ENCODE measurements at places on chromosomes 6 and 20. TPM values are rescaled to one million over a fixed set of nuclear protein-coding genes. Genes with fewer than 3 reads are reported as not detected.

- no peak overlapping the region for H3K27ac ChIP-seq
- DNase-seq, result no peak
- H3K4me3 ChIP-seq, result no peak overlapping the region
- no peaks in the 10 kb centered on the region for H3K27me3 ChIP-seq
- H3K36me3 ChIP-seq, result no peaks in the 10 kb centered on the region
Measured at GRCh38 chr6:24620637-24621036, 25.4 kb downstream of the KIAA0319 start.

DNA sequence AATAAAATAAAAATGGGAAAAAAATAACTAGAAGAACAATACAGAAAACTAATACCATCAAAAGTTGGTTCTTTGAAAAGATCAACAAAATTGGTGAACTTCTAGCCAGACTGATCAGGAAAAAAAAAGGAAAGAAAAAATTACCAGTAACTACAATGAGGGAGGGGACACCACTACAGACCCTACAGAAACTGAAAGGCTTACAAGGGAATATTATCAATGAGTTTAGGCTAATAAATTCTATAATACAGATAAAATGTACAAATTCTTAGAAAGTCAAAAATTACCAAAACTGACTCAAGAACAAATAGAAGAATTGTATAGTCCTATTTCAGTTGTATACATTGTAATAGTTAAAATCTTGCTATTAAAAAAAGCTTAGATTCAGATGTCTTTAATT, 141.8 kb downstream of the COL19A1 start:
- H3K4me1 ChIP-seq, result no peaks in the 10 kb centered on the region
- H3K27ac ChIP-seq, result no peak overlapping the region
- no peak for DNase-seq
- H3K4me3 ChIP-seq, result no peak overlapping the region

GRCh38 chr20:63495741-63496595, 2.9 kb downstream of the EEF1A2 start:
- DNase-seq, result peak; percentile 67
- peak overlapping the region; percentile 36 for H3K4me3 ChIP-seq
- H3K4me1 ChIP-seq, result peaks cover 27% of the 10 kb centered on the region
- H3K27me3 ChIP-seq, result no peaks in the 10 kb centered on the region
- H3K27ac ChIP-seq, result no peak overlapping the region
- H3K36me3 ChIP-seq, result no peaks in the 10 kb centered on the region

DNA sequence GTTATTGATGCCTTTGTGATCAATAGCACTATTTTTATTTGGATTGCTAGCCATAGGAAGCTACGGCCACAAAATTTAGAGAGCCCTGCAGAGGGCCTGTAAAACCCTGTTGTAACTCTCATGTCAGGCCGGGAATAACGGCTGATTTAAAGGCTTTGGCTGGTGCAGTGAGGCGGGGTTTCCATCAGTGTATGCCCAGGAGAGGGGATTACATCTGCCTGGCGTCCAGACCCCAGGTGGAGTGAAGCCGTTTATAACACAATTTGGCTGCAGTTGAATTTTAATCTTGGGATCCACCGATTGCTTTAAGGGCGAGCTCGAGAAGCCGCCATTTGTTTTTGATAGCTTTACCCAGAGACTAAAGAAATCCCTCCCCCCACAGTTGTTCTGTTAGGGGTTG, 29.1 kb upstream of the APCDD1L start:
- H3K4me3 ChIP-seq, result no peak overlapping the region
- H3K36me3 ChIP-seq, result no peaks in the 10 kb centered on the region
- DNase-seq, result no peak
- H3K27me3 ChIP-seq, result no peaks in the 10 kb centered on the region

GRCh38 chr6:105474234-105474633, 71.4 kb upstream of the PREP start:
- H3K27me3 ChIP-seq, result no peaks in the 10 kb centered on the region
- no peaks in the 10 kb centered on the region for H3K36me3 ChIP-seq
- no peak overlapping the region for H3K4me3 ChIP-seq
- no peaks in the 10 kb centered on the region for H3K4me1 ChIP-seq
- no peak overlapping the region for H3K27ac ChIP-seq

GRCh38 chr20:49825521-49826033, 12.9 kb downstream of the SLC9A8 start:
- no peak overlapping the region for H3K27ac ChIP-seq
- H3K36me3 ChIP-seq, result peaks cover 32% of the 10 kb centered on the region
- H3K4me3 ChIP-seq, result no peak overlapping the region

GRCh38 chr6:27684264-27685211, 211.6 kb upstream of the ZNF184 start:
- no peaks in the 10 kb centered on the region for H3K4me1 ChIP-seq
- H3K27ac ChIP-seq, result no peak overlapping the region
- no peaks in the 10 kb centered on the region for H3K27me3 ChIP-seq
- DNase-seq, result peak; percentile 32

- no peak overlapping the region for H3K27ac ChIP-seq
- no peak for DNase-seq
- H3K27me3 ChIP-seq, result no peaks in the 10 kb centered on the region
- no peak overlapping the region for H3K4me3 ChIP-seq
Measured at GRCh38 chr6:121338956-121339355, 4.7 kb upstream of the TBC1D32 start.

DNA sequence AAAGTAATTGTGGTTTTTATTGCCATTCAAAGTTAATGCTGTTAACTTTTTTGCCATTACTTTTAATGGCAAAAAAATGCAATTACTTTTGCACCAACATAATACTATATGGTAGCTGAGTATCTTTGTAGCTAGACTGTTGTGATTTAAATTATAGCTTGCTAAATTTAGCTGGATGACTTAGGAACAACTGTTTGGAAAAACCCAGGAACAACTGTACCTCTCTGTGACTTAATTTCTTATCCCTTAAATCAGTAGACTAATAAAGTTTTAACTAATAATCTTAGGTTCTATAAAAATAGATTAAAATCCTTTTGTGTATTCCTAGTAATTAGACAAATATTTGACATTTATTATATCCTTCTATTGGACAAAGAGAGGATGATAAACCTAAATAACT, 268.2 kb downstream of the TENT5A start:
- no peaks in the 10 kb centered on the region for H3K27me3 ChIP-seq
- no peaks in the 10 kb centered on the region for H3K4me1 ChIP-seq
- no peaks in the 10 kb centered on the region for H3K36me3 ChIP-seq
- no peak for DNase-seq
- H3K4me3 ChIP-seq, result no peak overlapping the region

DNA sequence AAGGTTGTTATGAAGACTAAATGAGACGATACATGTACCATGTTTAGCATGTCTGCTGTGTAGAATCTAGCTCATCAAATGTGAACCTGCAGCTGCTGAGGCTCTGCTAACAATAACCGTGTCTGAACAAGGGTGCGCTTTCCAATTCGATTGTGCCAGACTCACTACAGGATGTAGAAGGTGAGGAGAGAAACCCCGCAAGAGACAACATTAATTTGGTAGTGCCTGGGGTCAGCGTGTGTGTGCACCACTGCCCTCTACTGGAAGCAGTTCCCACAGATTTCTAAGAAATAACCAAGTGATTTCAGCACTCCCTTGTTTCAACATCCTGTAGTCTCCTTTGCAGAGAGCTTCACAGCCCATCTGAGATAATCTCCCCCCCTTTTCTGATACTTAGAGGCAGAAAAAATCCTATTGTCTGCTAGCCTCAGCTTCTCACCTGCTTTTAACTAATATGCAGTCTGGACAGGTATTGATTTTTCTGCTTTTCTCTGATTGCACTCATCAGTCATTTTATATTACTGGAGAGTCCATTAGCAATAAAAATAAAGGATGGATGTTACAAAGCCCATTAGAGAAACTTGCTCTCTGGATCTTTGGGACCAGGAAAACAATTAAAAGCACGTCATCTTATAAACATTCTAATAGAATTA, 96.7 kb upstream of the BACH2 start:
- H3K27ac ChIP-seq, result peak overlapping the region; percentile 3
- no peaks in the 10 kb centered on the region for H3K36me3 ChIP-seq
- H3K4me1 ChIP-seq, result no peaks in the 10 kb centered on the region
- H3K27me3 ChIP-seq, result no peaks in the 10 kb centered on the region
- DNase-seq, result peak; percentile 74

DNA sequence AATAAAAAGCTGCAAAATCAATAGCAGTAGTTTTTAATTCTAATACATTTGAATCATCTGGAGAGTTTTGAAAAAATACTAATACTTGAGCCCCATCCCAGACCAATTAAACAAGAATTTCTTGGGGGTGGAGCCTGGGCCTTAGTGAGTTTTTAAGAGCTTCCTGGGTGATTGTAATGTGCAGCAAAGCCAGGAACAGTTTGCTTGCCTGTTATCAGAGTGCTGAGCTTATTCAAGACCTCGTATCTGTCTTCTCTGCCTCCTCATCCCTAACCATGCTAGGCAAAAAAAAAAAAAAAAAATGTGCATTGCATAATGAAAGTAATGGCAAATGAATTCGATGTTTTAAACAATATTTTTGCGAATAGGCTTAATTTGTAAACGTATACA, 36.4 kb upstream of the MYB start:
- H3K27me3 ChIP-seq, result no peaks in the 10 kb centered on the region
- DNase-seq, result no peak
- H3K4me1 ChIP-seq, result no peaks in the 10 kb centered on the region
- H3K27ac ChIP-seq, result no peak overlapping the region

- no peak for DNase-seq
- no peaks in the 10 kb centered on the region for H3K36me3 ChIP-seq
- H3K27me3 ChIP-seq, result no peaks in the 10 kb centered on the region
- H3K27ac ChIP-seq, result no peak overlapping the region
- H3K4me3 ChIP-seq, result no peak overlapping the region
Measured at GRCh38 chr20:36243726-36244125, 7.4 kb downstream of the AAR2 start.

- no peak overlapping the region for H3K27ac ChIP-seq
- H3K36me3 ChIP-seq, result no peaks in the 10 kb centered on the region
- no peak overlapping the region for H3K4me3 ChIP-seq
- no peaks in the 10 kb centered on the region for H3K27me3 ChIP-seq
- H3K4me1 ChIP-seq, result no peaks in the 10 kb centered on the region
Measured at GRCh38 chr6:8513174-8513573, 77.8 kb upstream of the SLC35B3 start.

DNA sequence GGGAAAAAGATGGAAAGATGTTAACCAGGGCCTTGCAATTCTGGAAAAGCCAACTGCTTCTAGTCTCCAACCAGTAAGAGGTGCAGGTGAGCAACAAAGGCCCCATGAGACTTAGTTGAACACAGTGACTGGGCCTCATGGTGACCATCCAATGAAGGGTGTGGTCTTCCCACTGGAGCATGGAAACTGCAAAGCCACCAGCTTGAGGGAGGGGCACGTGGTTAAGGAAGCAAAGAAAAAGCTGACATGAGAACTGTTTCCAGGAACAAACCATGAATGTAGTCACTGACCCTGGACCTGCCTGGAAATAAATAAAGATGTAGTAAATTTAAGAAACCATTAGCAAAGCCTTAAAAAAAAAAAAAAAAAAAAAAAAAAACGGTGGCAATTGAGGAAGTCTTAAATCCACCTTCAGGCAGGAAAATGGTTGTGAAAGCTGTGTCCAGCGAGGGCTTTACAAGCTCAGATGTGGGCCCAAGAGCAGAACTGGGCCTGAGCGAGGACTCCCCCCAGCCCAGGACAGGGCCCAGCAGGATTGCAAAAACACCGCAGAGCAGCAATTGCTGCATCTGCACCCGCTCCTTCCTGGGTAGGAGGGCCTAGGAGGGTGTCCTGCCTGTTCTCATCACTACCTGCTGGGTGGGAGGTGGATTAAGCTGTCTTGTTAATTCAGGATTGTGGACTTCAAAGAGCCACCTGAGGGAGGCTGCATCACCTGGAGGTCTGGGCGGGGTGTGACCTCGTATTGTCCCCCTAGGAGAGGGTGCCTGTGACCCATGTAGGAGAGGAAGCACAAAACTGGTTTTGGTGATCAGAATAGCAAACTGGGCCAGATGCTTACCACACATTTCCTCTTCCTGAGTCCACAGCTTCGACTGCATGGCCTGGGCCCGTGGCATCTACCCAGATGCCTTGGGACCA, 10.3 kb downstream of the GFRA4 start:
- no peaks in the 10 kb centered on the region for H3K27me3 ChIP-seq
- no peaks in the 10 kb centered on the region for H3K36me3 ChIP-seq
- H3K4me1 ChIP-seq, result no peaks in the 10 kb centered on the region
- no peak overlapping the region for H3K27ac ChIP-seq

GRCh38 chr6:133441491-133441890, 200.3 kb downstream of the EYA4 start:
- H3K27me3 ChIP-seq, result no peaks in the 10 kb centered on the region
- H3K4me1 ChIP-seq, result no peaks in the 10 kb centered on the region
- DNase-seq, result no peak
- no peak overlapping the region for H3K4me3 ChIP-seq

- H3K4me1 ChIP-seq, result peaks cover 19% of the 10 kb centered on the region
- DNase-seq, result no peak
- no peaks in the 10 kb centered on the region for H3K27me3 ChIP-seq
Measured at GRCh38 chr20:2656471-2657117, 4.2 kb downstream of the NOP56 start.

- H3K4me3 ChIP-seq, result no peak overlapping the region
- no peaks in the 10 kb centered on the region for H3K36me3 ChIP-seq
- no peak overlapping the region for H3K27ac ChIP-seq
- H3K4me1 ChIP-seq, result no peaks in the 10 kb centered on the region
- DNase-seq, result no peak
- H3K27me3 ChIP-seq, result no peaks in the 10 kb centered on the region
Measured at GRCh38 chr6:2579241-2579761, 171.4 kb downstream of the MYLK4 start.

- no peaks in the 10 kb centered on the region for H3K27me3 ChIP-seq
- no peaks in the 10 kb centered on the region for H3K4me1 ChIP-seq
- H3K36me3 ChIP-seq, result no peaks in the 10 kb centered on the region
Measured at GRCh38 chr6:111201244-111201554, 113.9 kb downstream of the SLC16A10 start.

- no peak for DNase-seq
- H3K36me3 ChIP-seq, result no peaks in the 10 kb centered on the region
- H3K27me3 ChIP-seq, result no peaks in the 10 kb centered on the region
- no peak overlapping the region for H3K27ac ChIP-seq
Measured at GRCh38 chr6:132247381-132248159, 153.7 kb downstream of the MOXD1 start.

- no peak for DNase-seq
- H3K27me3 ChIP-seq, result no peaks in the 10 kb centered on the region
- H3K4me3 ChIP-seq, result no peak overlapping the region
- H3K27ac ChIP-seq, result no peak overlapping the region
Measured at GRCh38 chr20:47887477-47888080, 102.3 kb upstream of the SULF2 start.

GRCh38 chr20:3930265-3931206, 41.3 kb downstream of the PANK2 start:
- H3K27me3 ChIP-seq, result no peaks in the 10 kb centered on the region
- no peak overlapping the region for H3K4me3 ChIP-seq
- DNase-seq, result no peak
- no peak overlapping the region for H3K27ac ChIP-seq

Gene FKBP1C
- not detected for total RNA-seq

Gene CLDN20
- total RNA-seq, result 0.88 TPM

Gene NUP43
- total RNA-seq, result 16.1 TPM

Gene ASIP
- not detected for total RNA-seq

Gene GINS1
- total RNA-seq, result 1.4 TPM

Gene SLC17A3
- not detected for total RNA-seq

Gene SHLD1
- total RNA-seq, result 15.5 TPM

Gene SYNDIG1
- total RNA-seq, result not detected

Gene FBXO30
- total RNA-seq, result 7.2 TPM

Gene TINAG
- total RNA-seq, result 2.5 TPM
